ENCODE measurements at places on chromosomes 1 and 21. TPM values are rescaled to one million over a fixed set of nuclear protein-coding genes. Genes with fewer than 3 reads are reported as not detected.

Gene OR2L5
- not detected for polyA plus RNA-seq

Gene AIM2
- polyA plus RNA-seq: 0.47 TPM

Gene ATP13A2
- polyA plus RNA-seq: 41.9 TPM

Gene PLA2G2A
- polyA plus RNA-seq: 29.5 TPM

Gene RRP1
- polyA plus RNA-seq: 15.9 TPM

Gene LRRC38
- 0.07 TPM for polyA plus RNA-seq

Gene PRRX1
- polyA plus RNA-seq: 7.7 TPM

Gene PLA2G2C
- polyA plus RNA-seq: not detected

Gene OR2T35
- polyA plus RNA-seq: not detected

Gene BRDT
- polyA plus RNA-seq: not detected

Gene PHC2
- polyA plus RNA-seq: 311 TPM

Gene MAP7D1
- polyA plus RNA-seq: 53.9 TPM

Gene TNFRSF8
- polyA plus RNA-seq: 2.2 TPM

Gene E2F2
- polyA plus RNA-seq: 1.2 TPM

Gene TACSTD2
- 140 TPM for polyA plus RNA-seq

Gene NPHS2
- polyA plus RNA-seq: not detected

Gene PGBD5
- polyA plus RNA-seq: 0.54 TPM

Gene IL19
- polyA plus RNA-seq: 0.10 TPM

Gene APOBEC4
- polyA plus RNA-seq: 1.4 TPM

Gene LRRC71
- 3.5 TPM for polyA plus RNA-seq

Gene PSRC1
- 2.7 TPM for polyA plus RNA-seq

Gene NGF
- 1.7 TPM for polyA plus RNA-seq

Gene TNFRSF1B
- polyA plus RNA-seq: 15.4 TPM
